H9 (cell line): ENCODE measurements at places on chromosomes 1 and 21.

- no peak overlapping the region for H3K4me3 ChIP-seq
- H3K36me3 ChIP-seq: peaks cover 2% of the 10 kb centered on the region; the same call in 1 of the 2 replicates
- H3K4me1 ChIP-seq: no peaks in the 10 kb centered on the region; the same call in 1 of the 2 replicates
- no peak overlapping the region for H3K27ac ChIP-seq
- no peak for DNase-seq
Measured at GRCh38 chr1:24775348-24775747, 30.1 kb downstream of the CLIC4 start.

DNA sequence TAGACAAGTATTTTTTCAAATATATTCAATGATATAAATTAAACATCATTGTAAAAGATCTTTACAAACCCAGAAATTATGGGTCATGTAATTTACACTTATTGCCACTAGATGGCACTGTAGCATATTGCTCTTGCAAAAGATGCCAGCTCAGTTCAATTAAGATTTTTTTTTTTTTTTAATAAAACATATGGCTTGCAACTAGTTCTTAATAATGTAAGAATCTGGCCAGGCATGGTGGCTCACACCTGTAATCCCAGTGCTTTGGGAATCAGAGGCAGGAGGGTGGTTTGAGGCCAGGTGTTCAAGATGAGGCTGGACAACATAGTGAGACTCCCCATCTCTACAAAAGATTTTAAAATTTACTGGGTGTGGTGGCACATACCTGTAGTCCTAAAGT, 49.4 kb upstream of the DESI2 start:
- no peaks in the 10 kb centered on the region for H3K27me3 ChIP-seq
- H3K27ac ChIP-seq: no peak overlapping the region
- no peak for DNase-seq
- no peak overlapping the region for H3K4me3 ChIP-seq
- H3K36me3 ChIP-seq: peaks cover under 1% of the 10 kb centered on the region; the same call in 1 of the 3 replicates

- no peak overlapping the region for H3K4me3 ChIP-seq
- H3K4me1 ChIP-seq: no peaks in the 10 kb centered on the region
- no peak for DNase-seq
- H3K27ac ChIP-seq: no peak overlapping the region
- H3K27me3 ChIP-seq: no peaks in the 10 kb centered on the region
Measured at GRCh38 chr1:61388566-61388965, 306.2 kb downstream of the NFIA start.

- DNase-seq: no peak
- no peak overlapping the region for H3K4me3 ChIP-seq
- no peak overlapping the region for H3K27ac ChIP-seq
- no peaks in the 10 kb centered on the region for H3K27me3 ChIP-seq
Measured at GRCh38 chr1:226862890-226863289, 7.5 kb upstream of the PSEN2 start.

DNA sequence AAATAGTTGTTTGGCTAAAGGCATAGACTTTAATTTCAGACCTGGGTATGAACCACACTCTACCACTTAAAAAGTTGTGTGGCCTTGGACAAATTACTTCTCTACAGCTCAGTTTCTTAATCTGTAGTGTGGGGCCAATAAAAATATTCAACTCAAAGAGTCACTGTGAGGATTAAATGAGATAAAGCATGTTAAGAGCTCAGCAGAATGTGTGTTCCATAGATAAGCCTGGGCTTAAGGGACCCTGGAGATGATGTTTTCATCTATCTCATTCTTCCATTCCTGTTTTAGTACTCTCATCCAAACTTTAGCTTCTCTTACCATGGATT, 17.7 kb downstream of the S100A10 start:
- no peak for DNase-seq
- peaks cover 4% of the 10 kb centered on the region; the same call in 1 of the 2 replicates for H3K36me3 ChIP-seq
- no peak overlapping the region for H3K27ac ChIP-seq
- H3K4me3 ChIP-seq: no peak overlapping the region
- no peaks in the 10 kb centered on the region for H3K27me3 ChIP-seq
- H3K4me1 ChIP-seq: peaks cover 2% of the 10 kb centered on the region; the same call in 1 of the 2 replicates

GRCh38 chr1:156922986-156923669, 2.7 kb downstream of the LRRC71 start:
- no peak overlapping the region for H3K27ac ChIP-seq
- H3K4me3 ChIP-seq: peak overlapping the region; percentile 48
- peaks cover 73% of the 10 kb centered on the region for H3K27me3 ChIP-seq
- peak; percentile 49 for DNase-seq
- H3K36me3 ChIP-seq: no peaks in the 10 kb centered on the region

- H3K4me3 ChIP-seq: peak overlapping the region; percentile 82
- peak; percentile 94 for DNase-seq
- H3K27me3 ChIP-seq: no peaks in the 10 kb centered on the region
- no peaks in the 10 kb centered on the region; the same call in 2 of the 3 replicates for H3K36me3 ChIP-seq
- peak overlapping the region; percentile 96 for H3K27ac ChIP-seq
Measured at GRCh38 chr1:11908095-11908675, 18.0 kb downstream of the KIAA2013 start.

DNA sequence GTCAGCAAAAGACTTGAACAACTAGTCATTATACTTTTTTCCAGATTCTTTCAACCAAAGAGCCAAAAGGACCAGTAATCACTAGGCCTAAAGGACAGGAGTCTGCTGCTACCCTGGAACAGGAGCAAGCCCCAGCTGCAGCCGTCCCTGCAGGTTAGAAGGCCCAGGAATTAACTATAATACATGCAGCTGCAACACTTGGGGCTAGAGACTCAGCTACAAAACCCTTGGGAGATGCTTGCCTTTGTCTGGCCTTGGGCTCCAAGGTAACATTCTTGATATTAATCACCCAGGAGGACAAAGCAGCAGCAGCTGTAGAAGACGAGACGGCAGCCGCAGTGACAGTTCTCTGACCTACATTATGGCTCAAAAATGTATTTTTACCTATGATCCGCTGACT, 841.2 kb upstream of the ADGRL4 start:
- DNase-seq: no peak
- no peaks in the 10 kb centered on the region for H3K27me3 ChIP-seq
- H3K27ac ChIP-seq: no peak overlapping the region
- no peak overlapping the region for H3K4me3 ChIP-seq

GRCh38 chr1:41806472-41807155, 112.1 kb downstream of the HIVEP3 start:
- no peak overlapping the region for H3K27ac ChIP-seq
- no peaks in the 10 kb centered on the region for H3K36me3 ChIP-seq
- no peaks in the 10 kb centered on the region for H3K4me1 ChIP-seq
- no peaks in the 10 kb centered on the region for H3K27me3 ChIP-seq

DNA sequence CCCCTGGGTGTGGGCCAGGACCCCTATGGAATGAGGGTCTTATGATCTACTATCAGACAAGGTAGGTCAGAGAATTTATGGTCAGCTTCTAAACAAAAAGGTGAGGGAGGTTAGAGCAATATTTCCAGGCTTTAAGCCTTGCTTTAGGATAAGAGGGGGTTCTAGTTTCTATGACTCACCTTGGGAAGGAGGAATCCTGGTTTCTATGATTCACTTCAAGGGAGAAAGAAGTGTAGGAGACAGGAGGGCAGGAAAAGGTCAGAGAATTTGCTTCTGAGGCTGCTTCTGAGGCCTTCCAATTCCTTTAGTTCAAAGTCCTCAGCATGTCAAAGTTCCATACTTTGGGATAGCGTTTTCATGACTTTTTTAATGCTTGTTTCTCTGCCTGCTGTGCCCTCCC, 35.2 kb downstream of the RGL1 start:
- H3K36me3 ChIP-seq: no peaks in the 10 kb centered on the region
- no peaks in the 10 kb centered on the region for H3K27me3 ChIP-seq
- no peaks in the 10 kb centered on the region for H3K4me1 ChIP-seq
- H3K27ac ChIP-seq: no peak overlapping the region
- no peak overlapping the region for H3K4me3 ChIP-seq

- H3K4me3 ChIP-seq: peak overlapping the region; percentile 57; the same call in 1 of the 2 replicates
- no peaks in the 10 kb centered on the region for H3K36me3 ChIP-seq
- DNase-seq: no peak
- peaks cover 9% of the 10 kb centered on the region; the same call in 1 of the 2 replicates for H3K27me3 ChIP-seq
Measured at GRCh38 chr1:182602935-182603645, 1.1 kb downstream of the RGS16 start.

GRCh38 chr1:84839544-84839943, 53.5 kb downstream of the LPAR3 start:
- H3K27me3 ChIP-seq: no peaks in the 10 kb centered on the region
- H3K4me1 ChIP-seq: no peaks in the 10 kb centered on the region
- no peak for DNase-seq
- no peaks in the 10 kb centered on the region; the same call in 2 of the 3 replicates for H3K36me3 ChIP-seq

- peak; percentile 54 for DNase-seq
- no peaks in the 10 kb centered on the region; the same call in 1 of the 2 replicates for H3K4me1 ChIP-seq
- H3K4me3 ChIP-seq: no peak overlapping the region
- no peak overlapping the region for H3K27ac ChIP-seq
- H3K27me3 ChIP-seq: peaks cover 74% of the 10 kb centered on the region; the same call in 1 of the 2 replicates
Measured at GRCh38 chr1:228073857-228074545, 8.5 kb upstream of the ARF1 start.

- H3K4me1 ChIP-seq: no peaks in the 10 kb centered on the region
- no peak for DNase-seq
- no peaks in the 10 kb centered on the region for H3K27me3 ChIP-seq
- no peak overlapping the region for H3K27ac ChIP-seq
- no peaks in the 10 kb centered on the region for H3K36me3 ChIP-seq
Measured at GRCh38 chr1:7442036-7442435, 329.1 kb upstream of the VAMP3 start.

GRCh38 chr1:222204475-222204874, 343.4 kb downstream of the HHIPL2 start:
- no peak for DNase-seq
- H3K4me1 ChIP-seq: no peaks in the 10 kb centered on the region
- H3K27ac ChIP-seq: no peak overlapping the region
- no peaks in the 10 kb centered on the region for H3K27me3 ChIP-seq
- no peak overlapping the region for H3K4me3 ChIP-seq
